Upper lobe of right lung (tissue), 1 donor: ENCODE measurements at places on chromosomes 2 and 18. TPM values are rescaled to one million over a fixed set of nuclear protein-coding genes. Genes with fewer than 3 reads are reported as not detected.

DNA sequence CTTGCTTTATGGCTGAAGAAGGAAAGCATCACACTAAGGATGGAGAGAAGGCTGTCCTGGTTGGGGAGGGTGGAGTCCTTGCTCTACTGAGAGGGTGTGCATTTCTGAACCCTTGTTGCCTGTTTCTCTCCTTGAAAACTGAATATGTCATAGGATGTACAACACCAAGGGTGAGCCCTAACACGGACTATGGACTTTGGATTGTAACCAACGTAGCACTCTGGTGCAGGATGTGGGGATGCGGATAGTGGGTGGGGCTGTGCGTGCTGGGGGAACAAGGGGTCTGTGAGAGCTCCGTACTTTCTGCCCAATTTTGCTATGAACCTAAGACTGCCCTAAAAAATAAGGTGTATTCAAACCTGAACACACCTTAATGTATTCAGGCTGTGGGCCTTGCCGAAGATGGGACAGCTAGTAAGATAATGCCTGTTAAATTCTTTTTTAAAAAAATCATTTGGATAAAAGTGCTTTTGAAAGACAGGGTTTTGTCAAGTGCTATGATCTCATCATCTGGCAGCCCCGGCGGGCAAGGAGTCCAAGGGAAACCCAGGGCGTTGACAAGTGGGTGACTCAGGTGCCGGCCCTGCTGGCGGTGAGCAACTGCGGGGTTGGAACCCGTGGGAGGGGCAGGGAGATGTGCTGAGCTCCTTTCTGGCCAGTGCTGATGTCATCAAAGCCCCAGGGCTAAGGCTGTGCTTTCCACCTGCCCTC lies 54.0 kb downstream of the GATA6 start:
- DNase-seq: peak; percentile 93

DNA sequence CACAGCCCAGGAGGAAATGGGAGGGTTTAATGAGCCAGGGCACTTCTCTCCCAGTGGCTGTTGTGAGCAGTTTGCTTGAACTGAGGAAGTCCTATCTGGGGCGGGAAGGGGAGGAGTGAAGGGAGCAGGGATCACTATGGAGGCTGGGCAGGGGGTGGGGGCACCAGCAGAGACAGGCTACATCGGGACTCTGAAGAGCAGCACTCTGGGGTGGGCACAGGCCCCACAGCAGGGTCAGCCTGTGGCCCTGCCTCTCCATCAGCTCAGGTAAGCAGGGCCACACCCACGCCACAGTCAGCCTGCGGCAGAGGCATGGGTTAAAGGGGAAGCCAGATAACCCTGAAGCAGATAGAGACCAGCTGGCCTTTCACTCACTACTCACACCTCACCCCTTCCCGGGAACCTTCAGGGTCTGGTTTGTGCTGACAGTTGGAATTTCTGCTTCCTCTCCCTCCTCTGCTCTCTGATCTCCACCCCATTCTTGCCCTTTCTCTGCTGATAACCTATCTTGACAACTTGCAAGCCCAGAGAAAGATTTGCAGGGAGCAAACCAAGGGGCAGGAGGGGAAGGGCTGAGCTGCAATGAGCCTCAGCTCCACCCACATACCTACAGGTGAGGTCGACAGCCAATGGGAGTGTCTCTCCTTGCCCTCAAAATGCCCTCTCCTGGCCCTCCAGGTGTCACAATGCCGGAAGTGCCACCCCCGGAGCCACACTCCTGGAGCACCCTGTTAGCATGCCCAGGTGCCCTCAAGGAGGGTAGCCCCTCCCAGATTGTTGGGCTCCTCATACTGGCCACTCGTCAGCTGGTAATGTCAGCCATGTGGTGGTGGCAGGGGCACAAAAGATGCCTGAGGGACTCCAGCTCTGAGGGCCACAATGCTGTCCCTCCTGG lies 3.7 kb downstream of the SIGLEC15 start:
- peak; percentile 78 for DNase-seq

DNA sequence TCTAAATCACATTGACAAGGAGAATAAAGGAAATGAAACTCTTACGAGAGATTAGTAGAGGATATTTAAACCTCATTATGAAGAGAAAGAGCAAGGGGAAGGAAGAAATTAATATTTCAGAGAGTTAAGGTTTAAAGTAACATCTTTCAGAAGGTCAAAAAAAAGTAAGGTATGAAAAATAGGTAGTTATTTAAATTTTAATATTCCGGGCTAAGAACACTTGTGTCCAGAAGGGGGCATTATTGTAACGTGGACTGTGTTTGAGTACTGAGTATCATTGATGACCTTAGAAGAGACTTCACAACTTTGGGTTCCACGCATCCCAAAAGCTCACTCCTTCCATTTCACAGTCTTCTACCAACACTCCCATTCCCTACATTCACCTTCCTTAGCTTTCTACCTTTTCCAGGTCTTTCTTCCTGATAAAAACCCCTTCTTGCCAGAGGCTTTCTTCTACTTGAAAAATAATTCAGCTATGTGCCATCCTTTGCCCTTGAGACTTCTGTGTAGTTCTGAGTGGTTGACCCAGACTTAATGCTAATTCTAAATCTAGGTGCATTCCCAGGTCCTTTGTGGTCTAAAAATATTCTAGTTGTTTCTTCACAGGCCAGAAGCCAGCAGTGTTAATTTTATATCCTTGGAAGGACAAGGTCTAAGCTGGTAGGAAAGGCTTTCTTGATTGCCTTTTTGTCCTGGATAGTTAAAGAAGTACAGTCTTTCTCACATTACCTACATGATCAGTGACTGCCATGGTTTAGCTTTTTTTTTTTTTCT lies 16.5 kb downstream of the DYNC1I2 start:
- no peak for DNase-seq

DNA sequence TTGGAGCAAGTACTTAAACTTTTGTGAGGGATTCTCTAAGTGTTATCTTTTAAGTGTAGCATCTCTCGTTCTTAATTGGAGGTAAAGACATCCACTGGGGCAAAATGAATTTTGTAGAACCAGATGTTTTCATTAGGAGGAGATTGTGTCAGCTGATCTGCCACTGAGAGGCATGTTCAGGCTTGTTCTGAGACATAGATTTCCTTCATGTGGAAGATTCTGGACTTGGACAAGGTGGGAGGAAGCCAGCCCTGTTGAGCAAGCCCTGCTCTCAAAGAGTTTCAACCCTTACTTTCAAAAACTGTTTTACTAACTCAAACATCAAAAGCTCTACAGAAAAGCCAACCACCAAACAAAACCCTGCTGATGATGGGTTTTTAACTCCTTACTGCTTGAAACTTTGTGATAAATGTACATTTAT lies 6.5 kb downstream of the MAP4K4 start:
- DNase-seq: no peak

DNA sequence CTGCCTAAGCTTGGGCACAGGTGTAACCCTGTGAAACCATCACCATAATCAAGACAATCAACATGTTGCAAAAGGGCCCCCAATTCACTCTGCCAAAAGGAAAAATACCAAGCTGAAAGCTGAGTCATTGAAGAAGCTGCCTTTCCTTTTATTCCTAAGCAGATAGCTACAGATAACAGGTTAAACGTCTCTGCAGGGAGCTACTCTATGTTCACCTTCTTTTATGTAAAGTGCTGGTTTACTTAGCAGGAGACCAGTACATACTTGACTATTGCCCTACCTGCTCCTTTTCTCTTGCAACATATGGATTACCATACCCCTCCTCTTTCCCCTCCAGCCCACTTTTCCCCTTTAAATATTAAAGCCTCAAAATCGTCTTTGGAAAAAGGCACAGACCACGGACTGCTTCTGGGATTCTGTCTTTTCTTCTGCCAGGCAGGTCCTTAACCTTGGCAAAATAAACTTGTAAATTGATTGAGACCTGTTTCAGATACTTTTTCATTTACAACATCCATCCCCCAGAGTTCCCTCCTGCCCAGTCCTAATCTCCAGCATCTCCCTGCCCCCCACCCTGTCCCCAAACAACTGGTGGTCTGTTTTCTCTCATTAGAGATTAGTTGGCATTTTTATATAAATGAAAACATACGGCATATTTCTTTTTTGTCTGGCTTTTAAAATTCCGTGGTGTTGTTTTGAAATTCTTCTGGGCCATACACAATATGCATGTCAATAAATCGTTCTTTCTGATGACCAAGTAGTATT lies 37.8 kb upstream of the LDLRAD4 start:
- no peak for DNase-seq

DNA sequence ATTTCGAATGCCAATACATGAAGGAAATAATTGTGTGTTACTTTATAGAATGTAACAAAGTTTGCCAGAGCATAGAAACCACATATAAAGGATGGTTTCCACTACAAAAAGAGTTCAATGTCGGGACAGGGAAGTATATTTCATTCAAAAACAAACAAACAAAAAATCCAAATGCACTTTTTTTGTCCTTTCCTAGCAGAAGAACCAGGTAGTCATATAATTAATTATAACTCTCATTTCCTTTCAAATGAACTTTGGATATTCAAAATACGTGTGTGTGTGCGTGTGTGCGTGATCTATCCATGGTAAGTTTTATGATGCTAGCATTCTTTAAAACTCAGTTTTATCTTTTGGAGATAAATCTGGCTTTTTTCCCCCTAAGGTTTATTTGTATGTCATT lies 8.3 kb downstream of the FN1 start:
- DNase-seq: no peak

DNA sequence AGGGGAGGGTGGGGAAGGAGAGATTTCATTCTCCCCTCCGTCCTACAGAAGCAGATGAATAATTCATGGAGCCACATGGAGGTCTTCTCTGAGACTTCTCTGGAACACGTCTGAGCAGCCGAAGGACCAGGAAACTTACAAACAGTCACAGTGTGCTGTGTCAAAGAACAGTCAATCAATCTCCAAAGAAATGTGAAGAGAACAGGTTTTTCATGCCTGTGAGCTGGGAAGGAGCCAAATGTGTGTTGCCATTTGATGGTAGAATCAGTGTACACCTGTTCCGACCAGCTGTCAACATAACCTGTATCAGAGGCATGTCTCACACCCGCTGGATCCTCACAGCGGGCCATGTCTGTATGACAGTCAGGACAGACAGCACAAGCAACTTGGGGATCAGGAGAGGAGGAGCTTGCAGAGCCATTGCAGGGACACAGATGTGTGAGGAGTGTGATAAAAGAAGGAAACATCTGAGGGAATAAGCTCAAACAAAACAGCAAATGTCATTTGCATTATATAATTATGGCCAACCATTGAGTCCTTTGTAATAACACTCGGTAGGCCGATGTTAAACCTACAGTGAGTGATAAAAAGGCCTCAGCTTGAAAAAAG lies 298.5 kb downstream of the EN1 start:
- DNase-seq: no peak

- DNase-seq: no peak
Observed at GRCh38 chr18:56197241-56197859, 441.0 kb downstream of the TXNL1 start.

- DNase-seq: no peak
Observed at GRCh38 chr2:166410828-166411472, 35.2 kb upstream of the SCN9A start.

DNA sequence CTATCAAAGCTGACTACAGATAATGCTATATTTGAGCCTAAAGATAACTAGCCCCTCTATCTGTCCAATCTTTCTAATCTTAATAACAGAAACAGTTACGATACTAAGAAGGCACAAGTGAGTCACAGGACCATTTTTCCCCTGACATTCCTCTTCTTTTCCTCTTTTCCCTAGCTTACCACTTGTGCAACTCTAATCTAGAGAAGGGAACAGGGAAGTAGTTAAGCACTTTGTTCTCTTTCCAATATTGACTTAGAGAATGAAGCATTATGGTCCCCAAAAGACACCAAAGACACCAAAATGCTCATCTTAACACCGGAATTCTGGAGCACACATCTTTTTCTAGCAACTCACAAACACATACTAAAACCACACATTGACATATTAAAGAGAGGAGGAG lies 1.8 kb downstream of the PDE11A start:
- DNase-seq: no peak

DNA sequence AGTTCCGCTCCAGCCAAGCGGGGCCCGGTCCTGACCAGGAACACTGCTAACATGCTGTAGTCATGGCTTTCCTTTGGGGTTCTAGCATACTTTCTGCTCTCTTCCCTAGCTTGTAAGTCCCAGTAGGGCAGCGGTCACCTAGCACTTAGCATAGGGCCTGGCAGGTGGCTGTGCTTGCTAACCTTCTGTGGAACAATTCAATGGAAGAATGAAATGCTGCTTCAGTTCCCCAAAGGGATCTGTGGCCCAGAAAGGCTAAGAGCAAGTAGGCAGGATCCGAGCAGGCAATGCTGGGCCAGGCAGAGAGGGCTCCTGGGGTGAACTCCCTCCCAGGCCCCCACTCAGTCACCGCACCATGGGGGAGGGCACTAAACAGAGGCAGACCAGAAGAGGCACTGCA lies 266.8 kb downstream of the CELF4 start:
- DNase-seq: no peak

GRCh38 chr2:230525682-230526081 lies 109.7 kb downstream of the SP100 start:
- DNase-seq: no peak

DNA sequence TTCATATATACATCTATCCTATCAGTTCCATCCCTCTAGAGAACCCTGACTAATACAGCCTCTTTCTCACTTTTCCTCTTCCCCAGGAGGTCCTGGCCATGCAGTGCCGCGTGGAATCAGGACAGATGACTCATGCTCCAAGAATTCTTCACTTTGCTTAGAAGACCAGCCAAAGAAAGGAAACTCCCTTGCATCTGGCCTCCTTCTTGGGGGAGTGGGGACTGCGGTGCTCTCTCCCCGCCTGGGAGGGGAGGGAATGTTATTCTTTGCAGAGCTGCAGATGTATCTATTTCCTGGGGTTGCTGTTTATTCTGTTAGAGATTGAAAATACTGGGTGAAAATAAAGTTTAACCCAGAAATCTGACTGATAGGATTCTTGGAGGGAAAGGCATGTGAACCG lies 111.5 kb upstream of the SH3BP4 start:
- no peak for DNase-seq

GRCh38 chr2:68715353-68716041 lies 19.1 kb upstream of the ARHGAP25 start:
- peak; percentile 71 for DNase-seq

DNA sequence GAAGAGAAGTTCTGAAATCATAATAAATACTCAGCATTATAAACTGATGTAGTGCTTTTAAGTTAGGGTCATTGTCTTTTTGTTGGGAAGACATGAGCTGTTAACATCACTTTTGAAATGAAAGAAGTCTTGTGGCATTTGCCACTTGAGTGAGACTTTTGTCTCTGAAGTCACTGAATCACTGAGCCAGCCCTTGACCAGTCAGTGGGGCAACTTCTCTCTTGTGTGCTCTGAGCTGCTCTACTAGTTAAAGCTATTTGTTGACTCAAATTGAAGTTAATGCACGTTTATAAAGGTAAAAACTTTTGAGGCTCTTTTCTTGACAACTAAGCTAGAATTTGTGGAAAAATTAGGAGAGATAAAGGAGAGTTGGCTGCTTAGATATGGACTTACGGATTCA lies 6.7 kb downstream of the WDR43 start:
- no peak for DNase-seq

DSC2 gene
- 17.2 TPM for total RNA-seq

SLC40A1 gene
- 169 TPM for total RNA-seq

SPDYA gene
- 1.5 TPM for total RNA-seq

FNDC4 gene
- 2.0 TPM for total RNA-seq

LYPD1 gene
- total RNA-seq: 1.2 TPM

LHCGR gene
- not detected for total RNA-seq

CEBPZOS gene
- 38.8 TPM for total RNA-seq

NRP2 gene
- 75.3 TPM for total RNA-seq

RGPD6 gene
- 15.1 TPM for total RNA-seq

APCDD1 gene
- total RNA-seq: 27.6 TPM
